ENCODE measurements at places on chromosomes 2 and 18.

DNA sequence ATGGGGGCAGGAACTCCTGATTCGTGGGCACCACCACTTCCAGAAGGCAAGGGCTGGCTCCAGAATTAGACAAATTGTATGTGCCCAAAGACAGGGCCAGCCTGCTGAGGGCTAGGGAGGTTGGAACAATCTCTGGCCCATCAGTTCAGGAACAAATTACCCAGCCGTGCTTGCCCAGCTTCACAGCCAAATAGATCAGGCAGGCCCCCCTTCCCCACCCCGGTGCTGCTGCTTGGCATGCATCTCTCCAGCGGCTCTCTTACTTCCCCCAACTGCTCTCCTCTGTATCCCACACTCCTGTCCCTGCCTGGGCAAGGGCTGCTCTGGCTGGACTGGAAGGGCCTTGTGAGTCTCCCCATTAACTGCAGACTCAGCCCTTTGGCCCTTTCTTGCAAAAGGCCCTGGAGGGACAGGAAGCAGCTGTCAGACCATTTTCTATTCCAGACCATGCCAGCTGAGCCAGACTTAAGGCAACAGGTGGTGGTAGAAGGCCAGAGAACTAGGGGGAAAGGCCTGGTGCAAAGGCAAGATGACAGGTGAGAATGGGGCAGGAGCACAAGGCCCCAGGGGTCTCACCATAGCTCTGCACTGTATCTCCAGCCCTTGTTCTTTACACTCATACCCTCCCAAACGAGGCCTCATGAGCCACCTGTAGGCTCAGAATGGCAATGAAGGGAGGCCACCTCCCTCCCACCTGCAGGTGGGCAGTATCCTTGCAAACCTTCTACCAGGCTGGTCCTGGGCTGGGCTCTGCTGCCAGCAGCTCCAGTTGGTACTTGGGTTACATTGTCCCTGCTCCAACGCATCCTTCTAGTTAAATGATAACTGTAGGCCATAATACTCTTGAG lies 30.7 kb upstream of the ACAA2 start:
- peak; percentile 42 for DNase-seq

- DNase-seq: no peak
Observed at GRCh38 chr18:8912348-8913326, 189.9 kb upstream of the NDUFV2 start.

- DNase-seq: no peak
Observed at GRCh38 chr18:34709750-34710441, at the start of gene DTNA. DTNA (plus strand) TSS chr18:34710298; CDS start chr18:34755977, 45,679 bp downstream.

GRCh38 chr18:53153281-53153680 lies 813.3 kb downstream of the DCC start:
- no peak for DNase-seq

DNA sequence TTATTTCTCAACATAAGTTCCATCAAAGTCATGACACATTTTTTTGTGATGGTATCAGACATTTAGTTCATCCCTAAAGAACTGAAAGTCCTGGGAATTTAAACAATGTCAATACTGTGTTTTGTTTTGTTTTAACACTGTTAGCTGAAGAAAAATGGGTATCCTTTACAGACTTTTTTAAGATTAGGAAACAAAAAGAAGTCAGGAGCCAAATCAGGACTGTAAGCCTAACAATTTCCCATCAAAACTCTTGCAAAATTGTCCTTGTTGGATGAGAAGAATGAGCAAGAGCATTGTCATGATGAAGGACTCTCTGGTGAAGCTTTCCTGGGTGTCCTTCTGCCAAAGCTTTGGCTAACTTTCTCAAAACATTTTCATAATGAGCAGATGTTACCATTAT lies 69.4 kb downstream of the SRD5A2 start:
- DNase-seq: no peak

DNA sequence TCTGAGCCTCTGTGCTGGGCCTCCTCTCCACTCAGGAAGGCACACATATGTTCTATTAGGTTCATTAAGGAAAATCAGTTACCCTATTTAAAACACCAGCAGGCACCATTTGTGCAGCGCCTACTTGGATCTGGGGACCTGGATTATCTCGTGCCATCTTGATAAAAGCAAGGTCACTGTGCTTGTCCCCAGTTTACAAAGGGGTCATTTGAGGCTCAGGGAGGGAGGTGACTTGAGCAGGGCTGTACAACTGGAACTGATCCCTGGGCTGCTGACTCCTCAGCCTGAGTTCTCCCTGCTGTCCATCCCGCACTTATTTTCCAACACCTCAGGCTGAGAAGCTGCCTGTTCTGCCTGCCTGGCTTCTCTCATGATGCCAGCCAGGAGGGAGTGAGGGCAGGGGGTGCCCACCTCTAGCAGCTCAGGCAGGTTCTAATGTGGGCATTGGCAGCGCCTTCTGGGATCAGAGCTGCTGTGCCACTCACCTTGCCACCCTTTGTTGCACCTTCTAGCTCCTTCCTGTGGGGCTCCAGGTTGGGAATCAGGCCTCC lies 120.3 kb downstream of the GLI2 start:
- no peak for DNase-seq

- no peak for DNase-seq
Observed at GRCh38 chr2:229900012-229900411, 21.8 kb downstream of the TRIP12 start.

GRCh38 chr2:17188721-17189120 lies 329.5 kb downstream of the RAD51AP2 start:
- no peak for DNase-seq

DNA sequence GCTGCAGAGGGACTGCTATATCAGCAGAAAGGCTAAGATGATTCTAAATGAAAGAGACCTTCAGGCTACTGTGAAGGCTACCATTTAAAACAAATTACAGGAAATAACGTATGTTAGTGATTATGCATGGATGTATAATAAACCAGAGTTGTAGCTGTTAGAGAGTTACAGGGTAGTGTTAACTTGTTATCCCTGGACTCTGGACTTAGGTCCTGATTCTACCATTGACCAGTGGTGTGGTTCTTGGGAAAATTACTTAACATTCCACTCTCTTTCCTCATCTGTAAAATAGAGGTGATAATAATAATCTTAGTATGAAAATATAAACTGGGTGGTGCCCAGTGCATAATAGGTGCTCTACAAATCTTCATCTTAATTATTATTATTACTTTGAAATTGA lies 22.2 kb downstream of the LAMA3 start:
- no peak for DNase-seq

- no peak for DNase-seq
Observed at GRCh38 chr2:38148501-38148900, 72.5 kb upstream of the CYP1B1 start.

DNA sequence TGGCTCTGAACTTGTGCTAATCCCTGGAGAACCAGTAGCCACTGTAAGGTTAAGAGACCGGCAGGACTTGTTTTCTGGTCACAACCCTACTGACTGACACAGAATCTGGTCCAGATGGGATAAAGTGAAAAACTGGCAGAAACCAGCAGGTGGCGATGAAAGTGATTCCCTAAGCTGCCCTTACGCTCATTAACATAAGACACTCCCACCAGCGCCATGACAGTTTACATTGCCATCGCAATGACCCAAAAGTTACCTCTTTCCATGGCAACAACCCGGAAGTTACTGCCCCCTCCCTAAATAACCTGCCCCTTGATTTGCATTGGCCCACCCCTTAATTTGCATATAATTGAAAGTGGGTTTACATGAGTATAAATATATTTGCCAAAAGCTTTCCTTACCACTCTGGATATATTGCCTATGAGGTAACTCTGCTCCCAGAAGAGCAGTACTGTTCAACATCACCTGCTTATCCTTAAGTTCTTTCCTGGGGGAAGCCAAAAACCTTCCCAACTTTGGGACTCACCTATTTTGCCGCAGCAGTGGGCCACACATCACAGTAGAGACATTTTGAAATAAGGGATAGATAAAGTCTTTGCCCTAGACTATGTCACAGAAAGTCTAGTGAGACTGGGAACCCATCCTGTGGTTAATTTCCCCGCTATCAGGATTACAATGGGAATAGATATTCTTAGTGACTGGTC lies 35.8 kb upstream of the AFF3 start:
- no peak for DNase-seq

DNA sequence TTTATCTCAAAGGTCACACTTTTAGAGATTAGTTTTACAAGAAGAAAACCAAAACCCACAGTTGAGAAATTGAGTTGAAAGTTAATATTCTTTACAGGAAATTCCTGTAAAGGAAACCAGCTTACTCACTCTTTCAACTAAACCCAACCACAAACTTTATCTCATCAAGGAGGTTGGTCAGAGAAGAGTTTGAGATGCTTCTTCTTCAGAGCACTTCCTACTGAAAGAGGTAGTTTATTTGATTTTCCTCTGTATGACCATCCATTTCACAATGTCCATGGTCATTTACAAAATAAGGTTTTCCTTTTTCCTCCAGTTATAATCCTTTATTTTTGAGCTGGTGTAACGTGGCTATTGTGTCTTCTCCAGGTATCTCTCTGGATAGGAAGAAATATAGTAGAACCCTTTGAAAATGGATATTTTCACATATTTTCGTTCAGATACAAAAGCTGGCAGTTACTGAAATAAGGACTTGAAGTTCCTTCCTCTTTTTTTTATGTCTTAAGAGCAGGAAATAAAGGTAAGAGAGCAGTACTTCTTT lies 4.5 kb upstream of the IL18RAP start:
- no peak for DNase-seq

GRCh38 chr18:34659579-34660517 lies 50.2 kb upstream of the DTNA start:
- no peak for DNase-seq

DNA sequence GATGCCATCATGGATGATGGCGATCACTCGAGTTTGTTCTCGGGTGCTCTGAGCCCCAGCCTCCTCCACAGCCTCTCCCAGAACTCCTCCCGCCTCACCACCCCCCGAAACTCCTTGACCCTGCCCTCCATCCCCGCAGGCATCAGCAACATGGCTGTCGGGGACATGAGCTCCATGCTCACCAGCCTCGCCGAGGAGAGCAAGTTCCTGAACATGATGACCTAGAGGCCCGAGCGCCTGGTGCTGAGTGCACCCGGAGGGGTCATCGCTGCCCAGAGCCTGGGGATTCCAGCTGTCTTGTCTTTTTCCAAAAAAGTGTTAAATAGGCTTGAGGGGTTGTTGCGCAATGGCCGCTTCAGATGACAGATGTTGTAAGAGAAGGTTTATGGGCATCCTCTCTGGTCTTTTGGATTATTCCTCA lies 254.8 kb downstream of the GLI2 start:
- no peak for DNase-seq

DNA sequence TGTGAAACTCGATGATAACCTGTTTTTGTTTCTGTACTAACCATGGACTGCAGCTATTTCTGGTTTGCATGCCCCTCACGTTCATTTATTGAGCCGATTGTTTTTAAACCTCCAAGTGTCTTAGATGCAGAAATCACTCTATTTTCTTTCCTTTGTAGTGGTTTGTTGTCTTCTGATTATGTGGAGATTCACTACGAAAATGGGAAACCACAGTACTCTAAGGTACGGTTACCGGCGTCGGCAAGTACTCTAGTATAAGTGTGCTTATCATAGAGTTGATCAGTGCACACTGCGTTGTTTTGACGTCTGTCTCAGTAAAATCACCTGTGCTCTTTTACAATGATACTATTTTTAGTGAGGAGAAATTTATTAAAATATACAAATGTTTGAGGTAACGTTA lies 87.4 kb downstream of the ADAM23 start:
- no peak for DNase-seq

GRCh38 chr2:38032946-38033345 lies 43.0 kb downstream of the CYP1B1 start:
- DNase-seq: no peak

- no peak for DNase-seq
Observed at GRCh38 chr2:109526442-109526970, 87.3 kb downstream of the SEPTIN10 start.

DNA sequence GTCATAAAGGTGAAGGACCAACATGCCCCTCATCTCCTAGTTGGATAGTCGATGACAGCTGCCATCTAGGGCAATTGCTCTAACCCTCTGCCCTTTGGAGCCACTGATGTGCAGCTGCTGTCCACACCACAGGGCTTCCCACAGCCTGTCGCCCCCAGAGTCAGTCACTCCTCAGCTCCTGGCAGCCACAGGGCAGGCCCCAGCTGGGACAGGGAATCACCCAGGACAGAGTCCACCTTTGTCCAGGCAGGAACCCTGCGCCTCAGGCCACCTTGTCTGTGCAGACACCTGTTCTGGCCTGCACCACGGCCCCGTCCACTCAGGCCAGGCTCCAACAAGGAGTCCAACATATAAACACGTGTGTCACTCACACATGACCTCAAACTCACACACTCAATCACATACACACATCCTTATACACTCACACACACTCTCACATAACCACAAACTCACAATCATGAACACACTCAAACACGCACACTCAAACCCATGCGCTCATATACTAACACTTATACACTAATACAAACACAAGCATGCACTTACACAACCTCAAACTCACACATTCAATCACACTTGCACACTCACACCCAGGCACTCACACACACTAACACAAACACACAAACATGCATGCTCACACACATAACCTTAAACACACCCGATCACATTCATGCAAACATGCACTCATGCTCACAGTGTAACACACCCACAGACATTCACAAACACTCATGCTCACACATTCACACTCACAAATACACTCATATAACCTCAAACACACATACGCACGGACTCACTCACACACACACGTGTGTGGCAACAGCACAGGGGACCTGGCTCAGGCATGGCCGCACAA lies 29.7 kb downstream of the HDAC4 start:
- no peak for DNase-seq

- no peak for DNase-seq
Observed at GRCh38 chr18:50933684-50934083, 34.2 kb upstream of the ELAC1 start.

DNA sequence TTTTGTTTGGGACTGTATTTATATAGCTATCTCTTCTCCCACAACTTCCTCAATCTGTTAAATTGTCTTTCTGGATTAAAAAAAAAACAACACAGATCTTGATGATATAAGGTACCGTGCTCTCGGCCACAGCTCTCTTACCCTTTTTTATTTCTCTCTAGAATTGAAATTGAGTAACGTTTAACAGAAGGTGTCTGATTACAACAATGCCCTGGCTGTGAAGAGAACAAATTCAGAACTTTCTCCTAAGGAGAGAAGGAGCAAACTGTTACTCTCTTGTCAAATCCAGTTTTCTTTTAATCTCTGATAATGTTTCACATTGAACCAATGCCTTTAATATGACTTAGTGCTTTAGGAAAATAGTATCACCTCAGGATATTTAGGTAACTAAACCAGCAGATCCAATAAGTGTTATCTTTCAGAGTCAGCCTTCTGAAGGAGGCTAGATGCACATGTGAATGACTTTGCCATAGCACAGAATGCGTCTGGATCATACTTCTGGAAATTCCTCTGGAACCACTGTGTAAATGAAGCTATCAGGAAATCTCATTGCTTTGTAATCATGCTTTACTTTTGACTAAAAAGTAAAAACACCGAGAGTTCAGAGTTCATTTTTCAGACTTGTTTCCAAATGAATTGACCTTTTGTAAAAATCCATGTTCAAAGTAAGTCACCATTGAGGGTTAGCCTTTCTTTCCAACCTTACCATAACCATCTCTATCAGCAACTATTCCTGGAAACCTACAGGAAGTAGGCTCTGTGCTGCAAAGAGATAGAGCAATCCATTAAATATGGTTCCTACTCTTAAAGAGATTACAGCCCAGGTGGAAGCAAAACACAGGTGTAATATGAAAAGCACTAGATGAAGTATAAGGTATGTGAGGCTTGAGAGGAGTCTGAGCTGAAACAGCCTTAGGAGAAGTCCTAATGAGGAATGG lies 147.0 kb upstream of the OSR1 start:
- DNase-seq: no peak
